ENCODE measurements at places on chromosomes 1 and 21.

DNA sequence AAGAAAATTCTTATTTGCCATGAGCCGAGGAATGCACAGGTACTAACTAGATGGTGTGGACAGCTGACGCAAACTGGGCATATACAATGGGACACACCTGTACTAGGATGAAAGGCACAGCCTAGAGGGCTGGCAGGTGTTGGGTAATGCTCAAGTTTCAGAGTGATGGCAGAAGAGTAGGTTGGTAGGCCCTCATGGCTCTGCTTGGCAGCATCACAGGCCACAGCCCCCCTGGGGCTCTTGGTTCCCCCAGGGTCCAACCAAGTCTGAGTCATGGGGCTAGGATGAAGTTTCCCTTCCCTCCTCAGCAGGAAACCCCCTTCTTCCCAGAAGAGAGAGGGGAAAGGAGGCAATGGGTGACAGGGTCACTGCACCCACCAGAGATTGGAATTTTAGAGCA, 35.2 kb downstream of the SPEN start:
- DNase-seq = no peak

GRCh38 chr21:40562242-40563002, 284.5 kb downstream of the DSCAM start:
- DNase-seq = no peak

DNA sequence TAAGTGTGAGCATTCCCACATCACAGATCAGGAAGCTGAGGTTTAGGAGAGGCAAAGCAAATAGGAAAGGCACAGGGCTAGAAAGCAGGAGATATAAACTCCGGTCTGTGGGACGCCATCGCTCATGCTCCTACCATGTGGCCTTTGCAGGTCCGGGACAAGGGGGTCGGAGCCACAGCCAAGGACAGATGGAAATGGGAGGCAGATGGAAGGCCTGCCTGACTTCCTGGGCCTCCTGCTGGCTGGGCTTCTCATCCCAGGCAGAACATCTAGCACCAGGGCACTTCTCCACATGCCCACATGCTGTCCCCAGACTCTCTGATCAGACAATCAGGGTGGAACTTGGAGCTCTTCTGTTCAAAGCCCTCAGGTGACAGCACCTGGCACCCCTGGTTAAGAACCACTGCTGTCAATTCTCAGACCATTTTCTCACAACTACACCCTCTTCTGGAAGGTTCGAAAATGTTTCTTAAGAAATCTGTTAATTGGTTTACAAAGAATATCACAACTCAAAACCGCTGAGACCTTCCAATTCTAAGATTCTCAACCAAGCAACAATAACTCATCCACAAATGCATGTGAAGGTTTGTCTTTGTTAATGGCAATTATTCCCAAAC, 173.3 kb upstream of the EDN2 start:
- no peak for DNase-seq

GRCh38 chr1:84143796-84144565, at the start of gene PRKACB:
PRKACB (plus strand) TSS chr1:84144271; CDS start chr1:84144362, 91 bp downstream.
- DNase-seq = no peak

DNA sequence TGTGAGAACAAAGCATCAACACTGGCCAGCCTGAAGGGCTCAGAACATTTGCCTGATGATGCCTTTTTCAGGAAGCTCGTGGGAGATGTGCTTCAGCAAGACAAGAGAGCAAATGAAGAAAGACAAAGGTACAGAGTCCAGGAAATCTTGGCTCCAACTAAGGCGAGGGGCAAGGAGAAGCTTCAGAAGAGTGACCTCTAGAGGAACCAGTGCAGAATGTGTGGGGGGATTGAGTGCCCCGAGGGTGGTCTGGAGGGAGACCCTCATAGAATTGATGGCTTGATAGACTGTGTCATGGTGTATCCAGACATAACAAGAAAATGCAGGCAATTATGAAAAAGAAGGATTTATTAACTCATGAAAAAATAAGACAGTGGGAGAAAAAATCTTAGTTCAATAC, 15.3 kb upstream of the NLRP3 start:
- no peak for DNase-seq

- DNase-seq = no peak
Measured at GRCh38 chr1:33753087-33753856, 110.6 kb upstream of the HMGB4 start.

- no peak for DNase-seq
Measured at GRCh38 chr1:972726-973458, 6.6 kb downstream of the PLEKHN1 start.

DNA sequence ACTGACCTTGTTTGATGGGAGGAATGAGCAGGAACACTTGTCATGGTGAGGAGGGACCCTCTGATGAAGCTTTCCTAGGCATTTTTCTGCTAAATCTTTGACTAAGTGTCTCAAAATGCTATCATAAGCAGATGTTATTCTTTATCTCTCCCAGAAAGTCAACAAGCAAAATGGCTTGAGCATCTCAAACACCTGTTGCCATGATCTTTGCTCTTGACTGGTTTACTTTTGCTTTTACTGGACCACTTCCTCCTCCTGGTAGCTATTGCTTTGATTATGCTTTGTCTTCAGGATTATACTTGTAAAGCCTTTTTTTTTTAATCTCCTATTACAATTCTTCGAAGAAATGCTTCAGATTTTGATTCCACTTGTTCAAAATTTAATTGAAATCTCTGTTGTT, 157.4 kb downstream of the GPR52 start:
- DNase-seq = no peak

DNA sequence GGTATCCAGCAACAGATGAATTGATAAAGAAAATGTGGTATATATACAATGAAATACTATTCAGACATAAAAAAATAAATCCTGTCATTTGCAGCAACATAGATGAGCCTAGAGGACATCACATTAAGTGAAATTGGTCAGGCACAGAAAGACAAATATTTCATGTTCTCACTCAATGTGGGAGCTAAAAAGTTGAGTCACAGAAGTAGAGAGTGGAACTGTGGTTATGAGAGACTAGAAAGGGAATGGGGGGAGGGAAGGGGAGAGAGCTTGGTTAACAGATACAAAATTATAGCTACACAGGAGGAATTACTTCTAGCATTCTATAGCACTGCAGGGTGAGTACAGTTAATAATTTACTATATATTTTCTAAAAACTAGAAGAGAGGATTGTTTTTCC, 37.1 kb upstream of the SERPINC1 start:
- DNase-seq = no peak

- no peak for DNase-seq
Measured at GRCh38 chr21:32371913-32372314, 20.9 kb downstream of the URB1 start.

- no peak for DNase-seq
Measured at GRCh38 chr1:54945393-54945936, 35.0 kb upstream of the TMEM61 start.

Data from progenitor cell of endocrine pancreas (in vitro differentiated cells).